Purkinje cell (primary cell): ENCODE measurements at places on chromosomes 11 and 22. TPM values are rescaled to one million over a fixed set of nuclear protein-coding genes. Genes with fewer than 3 reads are reported as not detected.

MTFP1 gene
- polyA plus RNA-seq: 1.9 and 5.8 TPM in 2 replicates

SMC1B gene
- polyA plus RNA-seq: not detected in 2 replicates

PRG3 gene
- not detected in 2 replicates for polyA plus RNA-seq

OOSP1 gene
- polyA plus RNA-seq: not detected in 2 replicates

NPAS4 gene
- polyA plus RNA-seq: 0.16 TPM in 1 of 2 replicates, not detected in the other

FGF3 gene
- not detected in 2 replicates for polyA plus RNA-seq

CCDC73 gene
- polyA plus RNA-seq: 0.40 and 0.91 TPM in 2 replicates

PEX16 gene
- polyA plus RNA-seq: 0.70 and 2.4 TPM in 2 replicates

CELSR1 gene
- 0.07 and 0.13 TPM in 2 replicates for polyA plus RNA-seq

PIWIL4 gene
- 0.34 TPM in 1 of 2 replicates, not detected in the other for polyA plus RNA-seq

TCN1 gene
- polyA plus RNA-seq: not detected in 2 replicates

STK33 gene
- polyA plus RNA-seq: 3.4 and 6.0 TPM in 2 replicates

LRRC75B gene
- polyA plus RNA-seq: 0.39 and 1.4 TPM in 2 replicates

MUC5AC gene
- not detected in 2 replicates for polyA plus RNA-seq

KRTAP5-9 gene
- not detected in 2 replicates for polyA plus RNA-seq

SYT13 gene
- 1.4 and 6.1 TPM in 2 replicates for polyA plus RNA-seq

RAPSN gene
- polyA plus RNA-seq: not detected in 2 replicates

P2RY6 gene
- polyA plus RNA-seq: not detected in 2 replicates

KRTAP5-2 gene
- polyA plus RNA-seq: not detected in 2 replicates

LDLRAD3 gene
- 1.2 and 2.7 TPM in 2 replicates for polyA plus RNA-seq

PRR5 gene
- polyA plus RNA-seq: 0.50 and 1.5 TPM in 2 replicates

RFPL3 gene
- not detected in 2 replicates for polyA plus RNA-seq

LRRN4CL gene
- polyA plus RNA-seq: not detected in 2 replicates

MICAL3 gene
- polyA plus RNA-seq: 9.4 and 11.9 TPM in 2 replicates

SLC43A1 gene
- 0.16 and 1.1 TPM in 2 replicates for polyA plus RNA-seq

B3GAT1 gene
- 24.6 and 25.4 TPM in 2 replicates for polyA plus RNA-seq

C11orf68 gene
- polyA plus RNA-seq: 12.4 and 15.2 TPM in 2 replicates

PHOX2A gene
- polyA plus RNA-seq: not detected in 2 replicates

XNDC1N gene
- polyA plus RNA-seq: 2.5 and 10.6 TPM in 2 replicates

KIRREL3 gene
- polyA plus RNA-seq: 3.4 and 6.6 TPM in 2 replicates

FAM227A gene
- polyA plus RNA-seq: 0.07 and 0.93 TPM in 2 replicates

GLYAT gene
- not detected in 2 replicates for polyA plus RNA-seq

OSBP2 gene
- polyA plus RNA-seq: 9.6 and 13.5 TPM in 2 replicates

TOB2 gene
- 2.6 and 3.0 TPM in 2 replicates for polyA plus RNA-seq

GLB1L3 gene
- polyA plus RNA-seq: 0.59 and 0.69 TPM in 2 replicates

MICAL2 gene
- 18.8 and 88.5 TPM in 2 replicates for polyA plus RNA-seq

FLRT1 gene
- 0.59 TPM in 1 of 2 replicates, not detected in the other for polyA plus RNA-seq

FOSL1 gene
- polyA plus RNA-seq: not detected in 2 replicates

POTEH gene
- polyA plus RNA-seq: not detected in 2 replicates

CSTPP1 gene
- 56.7 and 75.9 TPM in 2 replicates for polyA plus RNA-seq

THAP7 gene
- 3.2 TPM in 1 of 2 replicates, not detected in the other for polyA plus RNA-seq

C22orf31 gene
- 0.34 TPM in 1 of 2 replicates, not detected in the other for polyA plus RNA-seq

POU2AF1 gene
- polyA plus RNA-seq: not detected in 2 replicates

XKR3 gene
- not detected in 2 replicates for polyA plus RNA-seq

MRGPRE gene
- polyA plus RNA-seq: not detected in 2 replicates

MN1 gene
- polyA plus RNA-seq: 0.38 and 0.66 TPM in 2 replicates

OR8U1 gene
- polyA plus RNA-seq: not detected in 2 replicates

DGAT2 gene
- 3.7 and 4.8 TPM in 2 replicates for polyA plus RNA-seq

DDX17 gene
- 49.6 and 55.8 TPM in 2 replicates for polyA plus RNA-seq

HSD17B12 gene
- 57.7 and 58.7 TPM in 2 replicates for polyA plus RNA-seq

RIC3 gene
- polyA plus RNA-seq: 62.9 and 66.1 TPM in 2 replicates

CD6 gene
- not detected in 2 replicates for polyA plus RNA-seq

GTSE1 gene
- polyA plus RNA-seq: not detected in 2 replicates

KCNJ1 gene
- 2.6 and 4.3 TPM in 2 replicates for polyA plus RNA-seq

APIP gene
- polyA plus RNA-seq: 30.7 and 34.1 TPM in 2 replicates

KCNJ4 gene
- not detected in 2 replicates for polyA plus RNA-seq

OR8D2 gene
- not detected in 2 replicates for polyA plus RNA-seq

TENM4 gene
- polyA plus RNA-seq: 7.9 and 9.3 TPM in 2 replicates

YPEL4 gene
- polyA plus RNA-seq: 0.24 and 1.0 TPM in 2 replicates
